ENCODE measurements at places on chromosomes 11 and 22.

GRCh38 chr11:40328890-40329614, 1130.4 kb downstream of the LRRC4C start:
- peak; percentile 94 for DNase-seq

- no peak for DNase-seq
Observed at GRCh38 chr11:131737357-131737756, 366.9 kb downstream of the NTM start.

DNA sequence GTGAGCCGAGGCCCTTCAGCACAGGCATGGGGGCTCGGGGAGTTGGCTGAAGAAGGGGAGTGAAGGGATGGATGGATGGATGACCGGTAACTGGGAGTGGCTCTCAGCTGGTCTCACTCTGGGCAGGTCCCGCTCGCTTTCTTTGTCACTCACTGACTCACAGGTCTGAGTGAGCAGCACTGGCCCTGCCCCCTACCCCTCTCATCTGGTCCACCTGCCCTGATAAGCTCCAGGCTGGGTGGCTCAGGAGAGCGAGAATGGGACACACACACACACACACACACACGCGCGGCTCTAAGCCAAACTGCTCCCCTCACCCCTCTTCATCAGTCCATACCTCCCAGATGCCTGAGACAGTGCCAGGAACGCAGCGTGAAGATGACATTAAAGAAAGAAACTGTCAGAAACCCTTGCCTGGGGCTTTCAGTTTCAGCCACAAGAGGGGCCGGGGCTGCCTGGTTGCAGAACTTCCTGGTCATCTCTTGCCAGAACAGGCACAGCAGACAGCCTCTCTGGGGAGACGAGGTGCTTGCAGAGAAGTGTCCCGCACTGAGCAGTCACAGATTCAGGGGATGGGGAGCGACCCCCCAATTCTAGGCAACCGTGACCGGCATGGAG, 16.5 kb upstream of the SHISAL1 start:
- no peak for DNase-seq

GRCh38 chr11:125750629-125751028, 4.5 kb downstream of the PATE1 start:
- no peak for DNase-seq

GRCh38 chr11:207208-207862, at the start of the genes BET1L and RIC8A:
BET1L (minus strand) TSS chr11:207399; CDS start chr11:207321, 78 bp downstream.
RIC8A (plus strand) TSS chr11:207708; CDS start chr11:208855, 1,147 bp downstream.
- peak; percentile 93 for DNase-seq

DNA sequence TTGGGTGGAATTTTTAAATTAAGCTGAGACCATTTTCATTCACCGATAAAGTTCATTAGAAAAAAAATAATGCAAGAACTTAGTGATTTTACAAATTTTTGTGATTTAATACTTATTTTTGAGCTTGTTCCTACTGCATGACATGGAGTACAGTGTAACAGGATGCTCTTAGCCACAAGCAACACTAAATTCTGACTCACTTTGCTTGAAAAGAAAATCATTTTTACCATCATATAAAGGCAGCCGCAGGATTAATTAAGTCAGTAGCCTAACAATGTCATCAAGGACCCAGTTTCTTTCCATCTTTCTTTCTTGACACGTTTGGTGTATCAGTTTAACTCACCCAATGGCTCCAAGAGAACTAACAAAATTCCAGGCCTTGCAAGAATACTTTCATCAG, 540.3 kb upstream of the LUZP2 start:
- DNase-seq: no peak

DNA sequence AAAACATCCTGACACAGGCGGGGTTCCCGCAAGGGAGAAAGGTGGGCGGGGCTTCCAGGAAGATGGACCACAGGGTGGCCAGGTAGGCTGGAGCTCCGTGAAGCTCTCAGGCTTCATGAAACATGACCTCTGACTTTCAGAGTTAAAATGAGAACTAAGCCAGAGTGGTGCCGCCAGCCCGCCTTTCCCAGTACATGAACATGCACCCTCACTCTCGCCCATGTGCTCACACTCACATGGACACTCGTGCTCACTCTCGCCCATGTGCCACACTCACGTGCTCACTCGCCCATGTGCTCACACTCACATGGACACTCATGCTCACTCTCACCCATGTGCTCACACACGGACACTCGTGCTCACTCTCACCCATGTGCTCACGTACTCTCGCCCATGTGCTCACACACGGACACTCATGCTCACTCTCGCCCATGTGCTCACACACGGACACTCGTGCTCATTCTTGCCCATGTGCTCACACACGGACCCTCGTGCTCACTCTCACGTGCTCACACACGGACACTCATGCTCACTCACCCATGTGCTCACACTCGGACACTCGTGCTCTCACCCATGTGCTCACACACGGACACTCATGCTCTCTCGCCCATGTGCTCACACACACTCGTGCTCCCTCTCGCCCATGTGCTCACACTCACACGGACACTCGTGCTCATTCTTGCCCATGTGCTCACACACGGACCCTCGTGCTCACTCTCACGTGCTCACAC, 10.0 kb downstream of the RNH1 start:
- no peak for DNase-seq

DNA sequence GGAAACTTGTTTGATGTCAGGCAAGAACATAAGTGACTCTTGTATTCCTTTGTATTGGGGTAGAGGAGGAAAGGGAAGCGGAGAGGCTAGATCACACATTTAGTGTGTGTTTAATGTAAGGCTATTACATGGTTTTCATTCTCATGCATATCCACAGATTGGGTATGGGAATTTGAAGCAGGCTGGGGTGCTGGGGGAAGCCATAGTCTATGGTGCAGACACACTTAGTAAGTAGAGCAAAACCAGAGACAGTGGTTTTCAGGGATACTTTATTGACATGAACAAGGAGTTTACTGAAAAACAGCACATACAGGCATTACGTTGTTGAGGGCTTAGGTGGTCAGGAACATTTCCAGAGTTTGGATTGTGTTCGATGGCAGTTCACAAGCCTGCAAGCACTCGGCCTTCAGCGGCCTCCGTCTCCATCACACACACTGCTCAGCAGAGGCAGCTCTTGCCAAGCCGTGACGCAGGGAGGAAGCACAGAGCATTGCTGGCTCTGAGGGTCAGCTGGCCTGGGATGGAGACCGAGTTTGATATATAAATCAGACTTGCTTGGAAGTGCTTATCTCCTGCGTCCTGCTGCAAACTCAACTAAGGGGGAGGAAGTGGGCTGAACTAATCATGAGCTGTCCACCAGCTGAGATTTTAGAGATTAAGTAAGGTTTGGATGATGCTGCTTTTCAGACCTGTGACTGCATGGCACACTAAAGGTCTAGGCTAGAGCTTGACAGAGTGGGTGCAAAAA, 25.3 kb downstream of the SCN3B start:
- DNase-seq: no peak

- no peak for DNase-seq
Observed at GRCh38 chr11:119496469-119496868, 73.5 kb upstream of the THY1 start.

DNA sequence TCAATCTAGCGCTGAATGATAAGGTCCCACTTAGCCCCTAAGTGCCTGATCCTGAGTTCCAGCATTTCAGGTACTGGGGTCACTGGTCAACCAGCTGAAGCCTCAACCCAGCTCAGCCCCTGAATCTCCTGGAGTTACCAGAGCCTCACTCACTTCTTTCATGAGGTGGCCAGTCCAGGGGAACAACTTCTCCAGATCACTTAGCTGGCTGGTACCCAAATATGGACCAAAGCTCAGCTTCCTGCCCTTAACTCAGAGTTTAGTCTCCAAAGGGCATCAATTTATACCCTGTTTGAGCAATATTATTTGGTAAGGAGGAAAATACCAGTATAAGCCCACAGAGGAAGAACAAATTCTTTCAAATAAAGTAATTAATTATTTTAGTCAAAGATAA, 105.6 kb downstream of the SLC1A2 start:
- DNase-seq: no peak

DNA sequence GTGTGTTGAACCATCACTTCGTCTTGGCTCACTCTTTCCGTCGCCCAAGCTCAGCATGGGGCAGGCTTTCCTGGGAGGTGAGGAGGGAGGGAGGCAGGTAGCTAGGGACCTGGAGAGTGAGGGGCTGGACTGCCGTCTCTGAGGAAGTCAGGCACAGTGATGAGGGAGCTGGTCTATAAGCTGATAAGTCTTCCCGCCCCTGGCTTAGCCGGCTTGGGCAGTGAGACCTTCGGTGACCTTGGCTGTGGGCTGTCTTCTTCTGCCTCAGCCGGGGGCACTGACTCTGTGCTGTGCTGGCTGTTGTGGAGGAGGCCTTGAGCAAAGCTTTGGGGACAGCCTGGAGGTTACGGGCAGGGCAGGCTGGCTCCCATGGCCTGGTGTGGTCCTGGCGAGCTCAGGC, 18.7 kb downstream of the GNAZ start:
- DNase-seq: no peak

DNA sequence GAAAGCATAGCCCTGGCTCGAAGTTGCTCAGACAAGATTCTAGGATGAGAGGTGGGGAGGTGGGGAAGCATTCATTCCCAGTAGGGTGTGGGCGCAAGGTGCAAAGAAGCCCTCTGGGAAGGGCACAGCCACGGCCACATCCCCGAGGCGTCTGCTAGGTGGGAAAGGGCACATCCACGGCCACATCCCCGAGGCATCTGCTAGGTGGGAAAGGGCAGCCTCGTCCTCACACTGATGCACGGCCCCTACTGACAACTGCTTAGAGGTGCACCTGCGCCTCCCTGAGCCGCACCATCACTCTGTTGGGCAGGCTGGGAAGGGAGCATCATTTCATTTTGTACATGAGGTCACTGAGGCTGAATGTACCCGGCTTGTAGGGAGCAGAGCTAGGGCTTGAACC, 94.6 kb upstream of the PITPNB start:
- DNase-seq: no peak

DNA sequence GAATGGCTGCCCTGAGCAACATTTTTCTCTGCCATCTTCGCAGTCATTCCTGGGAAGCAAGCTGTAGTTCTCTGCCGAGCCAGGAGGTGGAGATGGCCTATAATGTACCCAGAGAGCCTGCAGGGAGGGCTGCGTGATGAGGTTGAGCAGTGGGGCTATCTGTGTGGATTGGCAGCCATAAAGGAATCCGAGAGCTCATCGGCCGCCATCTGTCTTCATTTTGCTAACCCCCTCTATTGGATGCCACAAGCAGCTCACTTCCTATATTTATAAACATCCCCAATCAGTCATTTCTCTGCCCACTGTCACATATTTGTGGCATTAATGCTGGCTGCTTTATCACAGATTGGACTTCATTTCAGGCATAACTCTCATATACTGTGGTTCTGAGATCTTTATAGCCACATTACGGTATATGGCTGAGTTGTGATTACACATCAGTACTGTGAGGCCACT, 209.5 kb downstream of the NTM start:
- DNase-seq: peak; percentile 3

GRCh38 chr11:9662273-9662672, 1.6 kb upstream of the SWAP70 start:
- DNase-seq: no peak

DNA sequence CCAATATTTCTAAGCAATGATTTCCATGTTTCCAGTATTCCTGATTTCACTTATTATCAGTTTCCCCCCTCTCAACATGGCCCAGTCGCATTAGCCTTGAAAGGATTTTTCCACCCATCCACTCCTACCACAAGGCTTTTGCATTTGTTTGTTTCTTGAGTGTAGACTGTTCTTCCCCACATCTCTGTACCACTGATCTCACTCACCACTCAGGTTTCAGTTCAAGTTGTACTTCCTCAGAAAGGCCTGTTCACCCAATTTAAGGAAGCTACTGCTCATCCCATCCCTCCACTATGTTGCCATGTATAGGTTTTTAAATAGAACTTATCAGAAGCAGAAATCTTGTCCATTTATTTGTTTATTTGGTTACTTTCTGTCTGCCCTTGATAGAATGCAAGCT, 472.3 kb downstream of the FAM181B start:
- DNase-seq: no peak

DNA sequence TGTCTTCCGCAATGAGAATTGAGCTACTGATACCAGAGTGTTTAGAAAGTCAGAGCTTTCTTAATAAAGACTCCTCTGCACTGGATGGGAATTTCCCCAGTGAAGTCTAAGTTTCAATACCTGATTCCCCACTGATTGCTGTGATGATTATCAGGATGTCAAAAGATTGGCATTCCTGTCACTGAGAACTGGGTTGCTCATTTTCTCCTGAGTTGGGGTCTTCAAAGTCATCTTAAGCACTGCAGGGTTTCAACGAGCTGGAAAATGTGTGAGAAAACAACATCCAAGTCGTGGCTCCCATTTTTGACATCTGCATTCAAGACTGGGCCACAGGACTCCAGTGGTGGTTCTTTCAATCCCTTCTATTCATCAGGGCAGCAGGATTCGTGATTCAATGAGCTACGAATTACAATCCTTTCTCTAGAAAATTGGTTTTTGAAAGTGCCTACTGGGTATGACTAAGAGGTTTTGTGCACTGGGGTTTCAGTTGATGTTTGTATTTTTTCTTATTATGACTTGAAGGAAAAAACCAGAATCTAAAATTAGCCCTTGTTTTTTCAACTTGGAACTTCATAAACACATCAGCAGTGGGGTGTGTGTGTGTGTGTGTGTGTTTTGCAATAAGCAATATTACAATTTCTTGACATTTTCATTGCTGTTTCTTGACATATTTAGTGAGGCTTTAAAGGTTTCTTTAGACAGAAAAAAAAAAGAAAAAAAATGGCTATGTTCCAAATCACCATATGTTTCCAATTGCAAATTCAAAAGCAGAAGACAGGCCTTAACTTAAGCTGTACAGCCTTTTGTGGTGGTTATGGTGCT, 233.0 kb downstream of the FAM76B start:
- DNase-seq: no peak

DNA sequence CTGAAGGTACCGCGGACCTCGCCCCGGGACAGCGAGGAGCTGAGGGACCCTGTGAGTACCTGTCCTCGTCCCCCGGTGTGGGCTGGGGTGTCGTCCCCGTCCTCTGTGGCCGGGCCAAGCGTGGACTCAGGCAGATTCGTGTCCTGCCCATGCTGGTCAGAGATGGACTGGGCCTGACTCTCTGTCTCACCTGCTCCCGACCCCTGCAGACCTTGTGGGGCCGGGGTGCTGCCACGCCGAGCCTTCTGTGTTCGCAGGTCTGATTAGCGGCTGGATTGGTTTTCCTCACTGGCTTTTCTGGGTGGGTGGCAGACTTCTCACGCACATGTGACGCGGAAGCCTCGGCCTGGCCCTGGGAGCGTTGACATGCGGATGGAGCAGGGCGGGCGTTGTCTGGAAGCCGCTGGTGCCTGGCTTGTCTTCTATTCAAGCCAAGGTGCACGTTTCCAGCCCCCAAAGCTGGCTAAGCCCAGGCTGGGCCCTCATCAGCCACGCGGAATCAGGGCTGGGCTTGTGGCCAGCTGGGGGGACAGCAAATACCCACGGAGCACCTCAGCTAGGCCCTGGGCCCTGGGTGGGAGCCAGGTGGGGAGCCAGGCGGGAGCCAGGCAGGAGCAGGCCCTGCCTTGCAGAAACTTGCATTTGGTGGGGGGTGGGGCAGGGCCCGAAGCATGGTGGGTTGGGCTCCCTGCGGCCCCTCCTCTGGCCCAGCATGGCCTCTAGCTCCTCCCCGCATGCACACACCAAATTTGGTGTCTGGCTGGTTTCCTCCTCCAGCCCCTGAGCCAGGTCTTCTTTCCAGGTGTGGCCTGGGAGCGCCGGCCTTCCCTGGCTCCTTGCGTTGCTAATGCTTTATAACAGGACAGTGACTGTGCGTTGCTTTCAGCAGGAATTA, 7.0 kb downstream of the GRAMD4 start:
- DNase-seq: peak; percentile 82

GRCh38 chr11:18392434-18393321, 1.7 kb upstream of the LDHA start:
- no peak for DNase-seq
